ENCODE measurements at places on chromosomes 3 and 15. TPM values are rescaled to one million over a fixed set of nuclear protein-coding genes. Genes with fewer than 3 reads are reported as not detected.
A peak's percentile ranks its signal among the peaks of the same experiment; 100 is the strongest.

TPRA1 gene
- total RNA-seq, result 43.7 TPM

ITIH4 gene
- 8.6 TPM for total RNA-seq

SLC25A36 gene
- total RNA-seq, result 162 TPM

ARL14 gene
- not detected for total RNA-seq

SLC27A2 gene
- 8.9 TPM for total RNA-seq

OR5K2 gene
- not detected for total RNA-seq

ZNF654 gene
- 14.0 TPM for total RNA-seq

ARPIN gene
- 26.5 TPM for total RNA-seq

ZDHHC19 gene
- total RNA-seq, result not detected

SEMA5B gene
- 0.67 TPM for total RNA-seq

GCSAM gene
- total RNA-seq, result 0.33 TPM

SPSB4 gene
- not detected for total RNA-seq

GHSR gene
- total RNA-seq, result not detected

PLSCR2 gene
- total RNA-seq, result not detected

DNA sequence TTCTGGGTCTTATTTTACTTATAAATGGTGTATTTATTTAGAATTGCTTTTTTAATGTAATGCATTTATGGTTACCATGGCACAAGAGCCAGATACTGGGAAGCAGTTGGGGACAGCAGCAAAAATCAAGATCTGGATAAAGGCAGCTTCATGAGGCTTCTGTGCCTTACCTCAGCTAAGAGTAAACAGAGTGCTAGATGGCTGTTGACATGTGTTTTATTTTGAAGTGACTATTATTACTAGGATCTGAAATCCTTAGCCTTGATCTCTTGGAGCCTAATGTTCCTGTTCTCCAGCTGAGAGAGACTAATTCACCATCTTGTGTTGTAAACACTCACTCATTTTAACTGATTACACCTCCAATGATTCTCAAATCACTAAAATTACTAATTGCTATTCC is 317.8 kb downstream of the LPP start:
- no peaks in the 10 kb centered on the region for H3K36me3 ChIP-seq
- peaks cover 13% of the 10 kb centered on the region for H3K4me1 ChIP-seq
- DNase-seq, result no peak
- no peaks in the 10 kb centered on the region for H3K27me3 ChIP-seq
- H3K4me3 ChIP-seq, result no peak overlapping the region

DNA sequence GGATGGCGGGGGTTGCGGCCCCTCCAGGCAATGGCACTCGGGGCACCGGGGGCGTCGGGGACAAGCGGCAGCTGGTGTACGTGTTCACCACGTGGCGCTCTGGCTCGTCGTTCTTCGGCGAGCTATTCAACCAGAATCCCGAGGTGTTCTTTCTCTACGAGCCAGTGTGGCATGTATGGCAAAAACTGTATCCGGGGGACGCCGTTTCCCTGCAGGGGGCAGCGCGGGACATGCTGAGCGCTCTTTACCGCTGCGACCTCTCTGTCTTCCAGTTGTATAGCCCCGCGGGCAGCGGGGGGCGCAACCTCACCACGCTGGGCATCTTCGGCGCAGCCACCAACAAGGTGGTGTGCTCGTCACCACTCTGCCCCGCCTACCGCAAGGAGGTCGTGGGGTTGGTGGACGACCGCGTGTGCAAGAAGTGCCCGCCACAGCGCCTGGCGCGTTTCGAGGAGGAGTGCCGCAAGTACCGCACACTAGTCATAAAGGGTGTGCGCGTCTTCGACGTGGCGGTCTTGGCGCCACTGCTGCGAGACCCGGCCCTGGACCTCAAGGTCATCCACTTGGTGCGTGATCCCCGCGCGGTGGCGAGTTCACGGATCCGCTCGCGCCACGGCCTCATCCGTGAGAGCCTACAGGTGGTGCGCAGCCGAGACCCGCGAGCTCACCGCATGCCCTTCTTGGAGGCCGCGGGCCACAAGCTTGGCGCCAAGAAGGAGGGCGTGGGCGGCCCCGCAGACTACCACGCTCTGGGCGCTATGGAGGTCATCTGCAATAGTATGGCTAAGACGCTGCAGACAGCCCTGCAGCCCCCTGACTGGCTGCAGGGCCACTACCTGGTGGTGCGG is 1.9 kb downstream of the CHST2 start:
- no peak overlapping the region for H3K27ac ChIP-seq
- peak; percentile 53 for DNase-seq
- H3K4me1 ChIP-seq, result peaks cover 17% of the 10 kb centered on the region
- no peak overlapping the region for H3K4me3 ChIP-seq

DNA sequence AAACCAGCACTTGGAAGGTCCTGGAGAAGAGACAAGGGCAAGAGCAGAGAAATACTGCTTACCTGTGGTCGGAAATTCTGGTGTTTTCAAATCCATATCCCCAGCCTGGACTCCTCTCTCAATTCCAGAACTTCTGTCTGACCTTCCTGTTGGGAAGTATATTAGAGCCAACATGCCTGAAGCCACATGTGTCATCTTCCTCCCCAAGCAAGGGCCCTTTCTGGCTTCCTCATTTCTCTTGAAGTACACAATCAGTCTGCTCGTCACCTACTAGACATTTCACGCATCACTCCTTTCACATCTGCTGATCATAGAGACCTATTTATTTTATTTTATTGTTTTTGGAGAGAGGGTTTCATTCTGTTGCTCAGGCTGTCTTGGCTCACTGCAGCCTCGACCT is 8.4 kb downstream of the PARP14 start:
- peaks cover 33% of the 10 kb centered on the region for H3K36me3 ChIP-seq
- no peaks in the 10 kb centered on the region for H3K27me3 ChIP-seq
- no peaks in the 10 kb centered on the region for H3K4me1 ChIP-seq
- H3K27ac ChIP-seq, result no peak overlapping the region
- H3K4me3 ChIP-seq, result no peak overlapping the region

GRCh38 chr15:76974456-76975036 is 20.4 kb upstream of the PSTPIP1 start:
- no peak overlapping the region for H3K27ac ChIP-seq
- H3K4me3 ChIP-seq, result no peak overlapping the region
- H3K4me1 ChIP-seq, result no peaks in the 10 kb centered on the region
- no peaks in the 10 kb centered on the region for H3K36me3 ChIP-seq

GRCh38 chr3:64518496-64518895 is 169.3 kb downstream of the ADAMTS9 start:
- DNase-seq, result no peak
- H3K4me1 ChIP-seq, result no peaks in the 10 kb centered on the region
- no peaks in the 10 kb centered on the region for H3K36me3 ChIP-seq
- no peaks in the 10 kb centered on the region for H3K27me3 ChIP-seq

DNA sequence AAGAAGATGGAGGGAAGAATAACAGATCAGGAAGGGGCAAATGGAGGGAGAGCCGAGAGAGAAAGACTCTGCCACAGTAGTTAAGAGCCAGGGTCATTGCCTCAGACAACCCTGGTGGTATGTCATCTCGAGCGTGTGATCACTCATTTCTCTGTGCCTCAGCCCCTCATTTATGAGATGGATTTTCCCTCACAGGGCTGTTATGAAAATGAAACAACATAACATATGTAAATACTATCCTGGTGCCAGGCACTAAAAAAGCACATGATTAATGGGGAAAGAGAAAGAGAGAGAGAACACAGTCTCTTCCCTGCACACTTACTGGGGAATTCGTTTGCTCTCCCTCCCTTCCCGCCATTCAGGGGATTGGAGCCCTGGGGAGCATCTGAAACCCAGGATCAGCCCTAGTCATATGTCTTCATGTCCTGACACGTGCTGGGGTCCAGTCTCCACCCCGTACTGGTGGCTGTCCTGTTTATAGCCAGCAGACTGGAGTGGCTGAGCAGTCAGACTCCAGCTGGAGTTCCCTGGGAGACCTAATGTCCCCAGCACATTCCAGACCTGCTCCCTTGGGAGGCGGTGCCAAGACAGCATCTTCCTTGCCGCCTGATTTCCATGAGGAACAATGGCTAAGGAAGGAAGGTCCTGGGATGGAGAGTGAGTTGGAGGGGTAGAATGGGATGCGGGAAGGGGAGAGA is 14.7 kb upstream of the AMOTL2 start:
- H3K4me1 ChIP-seq, result peaks cover 12% of the 10 kb centered on the region
- H3K27ac ChIP-seq, result no peak overlapping the region
- H3K4me3 ChIP-seq, result no peak overlapping the region
- H3K36me3 ChIP-seq, result no peaks in the 10 kb centered on the region
- no peaks in the 10 kb centered on the region for H3K27me3 ChIP-seq

DNA sequence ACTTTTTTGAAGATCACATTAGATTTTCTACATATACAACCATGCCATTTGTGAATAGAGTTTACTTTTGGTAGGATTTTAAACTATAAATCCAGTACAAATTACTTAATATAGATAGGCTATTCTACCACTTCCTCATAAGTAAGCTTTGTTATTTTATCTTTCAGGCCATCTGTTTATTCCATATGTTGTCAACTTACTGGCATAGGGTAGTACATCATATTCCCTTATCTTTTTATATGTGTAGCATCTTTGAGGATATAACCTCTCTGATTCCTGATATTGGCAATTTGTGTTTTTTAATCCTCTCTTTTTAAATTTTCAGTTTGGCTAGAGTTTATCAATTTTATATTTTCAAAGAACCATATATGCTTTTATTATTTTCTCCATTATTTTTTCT is 515.4 kb downstream of the DIPK2A start:
- no peaks in the 10 kb centered on the region for H3K27me3 ChIP-seq
- no peak overlapping the region for H3K4me3 ChIP-seq
- DNase-seq, result no peak
- no peaks in the 10 kb centered on the region for H3K36me3 ChIP-seq

DNA sequence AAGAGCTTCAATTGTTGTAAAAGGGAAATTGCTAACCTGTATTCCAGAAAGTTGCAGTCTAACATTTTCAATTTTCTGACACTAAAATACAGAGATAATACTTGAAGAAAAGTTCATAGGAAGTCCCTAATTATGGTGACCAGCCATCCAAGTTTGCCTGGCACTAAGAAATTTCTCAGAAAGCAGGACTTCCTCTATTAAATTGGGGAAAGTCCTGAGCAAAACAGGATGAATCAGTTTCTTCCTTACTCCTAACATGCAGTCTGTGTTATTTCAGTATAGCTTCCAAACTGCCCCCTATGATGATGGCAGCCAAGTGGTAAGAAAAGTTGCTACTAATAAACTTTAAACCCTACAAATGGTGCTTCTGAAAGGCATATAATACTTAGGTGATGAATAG is 133.5 kb upstream of the SGO1 start:
- no peak overlapping the region for H3K27ac ChIP-seq
- H3K36me3 ChIP-seq, result no peaks in the 10 kb centered on the region
- H3K4me1 ChIP-seq, result no peaks in the 10 kb centered on the region
- no peaks in the 10 kb centered on the region for H3K27me3 ChIP-seq

GRCh38 chr3:172038798-172039435 is 461 bp upstream of the FNDC3B start:
- DNase-seq, result no peak
- no peak overlapping the region for H3K4me3 ChIP-seq
- no peaks in the 10 kb centered on the region for H3K36me3 ChIP-seq
- peak overlapping the region; percentile 94 for H3K27ac ChIP-seq

GRCh38 chr15:57440799-57441198 is 64.5 kb downstream of the CGNL1 start:
- H3K27ac ChIP-seq, result peak overlapping the region; percentile 62
- no peak overlapping the region for H3K4me3 ChIP-seq

GRCh38 chr3:101009386-101009785 is 16.2 kb upstream of the ABI3BP start:
- H3K36me3 ChIP-seq, result no peaks in the 10 kb centered on the region
- H3K27me3 ChIP-seq, result no peaks in the 10 kb centered on the region
- DNase-seq, result no peak

- no peak overlapping the region for H3K4me3 ChIP-seq
- H3K36me3 ChIP-seq, result no peaks in the 10 kb centered on the region
- DNase-seq, result no peak
- H3K27me3 ChIP-seq, result no peaks in the 10 kb centered on the region
- H3K27ac ChIP-seq, result no peak overlapping the region
These were observed 22.7 kb upstream of the PIAS1 start for GRCh38 chr15:68031404-68031803.

DNA sequence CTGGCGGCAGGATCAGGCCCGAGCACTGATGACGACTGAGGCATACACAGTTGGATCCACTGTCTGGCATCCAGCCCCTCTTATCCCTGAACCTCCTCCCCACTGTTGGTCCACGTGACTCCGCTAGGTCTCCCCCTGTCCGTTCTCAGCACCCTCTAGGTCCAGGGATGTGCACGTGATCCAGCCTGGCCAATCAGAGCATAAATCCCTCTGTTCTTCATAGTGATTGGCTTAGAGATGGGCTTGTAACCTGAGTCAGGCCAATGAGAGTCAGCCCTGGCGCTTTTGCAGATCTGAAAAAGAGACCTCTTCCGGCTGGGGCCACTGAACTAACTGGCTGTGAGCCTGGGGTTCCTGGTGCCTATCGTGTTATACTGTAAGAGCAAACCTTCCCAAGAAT is 20.5 kb upstream of the IQSEC1 start:
- H3K36me3 ChIP-seq, result no peaks in the 10 kb centered on the region
- no peaks in the 10 kb centered on the region for H3K27me3 ChIP-seq
- H3K4me3 ChIP-seq, result no peak overlapping the region

GRCh38 chr15:41513506-41514227 is at the start of gene LTK:
LTK (minus strand) TSS chr15:41513827; CDS start chr15:41513709, 118 bp downstream.
- DNase-seq, result no peak
- peak within 1 kb of the TSS; percentile 15 for H3K4me3 ChIP-seq
- no peaks in the 10 kb centered on the region for H3K36me3 ChIP-seq
